ENCODE measurements at places on chromosomes 16 and 17.

GRCh38 chr17:4248504-4249277 is 15.1 kb downstream of the ANKFY1 start:
- DNase-seq: no peak

DNA sequence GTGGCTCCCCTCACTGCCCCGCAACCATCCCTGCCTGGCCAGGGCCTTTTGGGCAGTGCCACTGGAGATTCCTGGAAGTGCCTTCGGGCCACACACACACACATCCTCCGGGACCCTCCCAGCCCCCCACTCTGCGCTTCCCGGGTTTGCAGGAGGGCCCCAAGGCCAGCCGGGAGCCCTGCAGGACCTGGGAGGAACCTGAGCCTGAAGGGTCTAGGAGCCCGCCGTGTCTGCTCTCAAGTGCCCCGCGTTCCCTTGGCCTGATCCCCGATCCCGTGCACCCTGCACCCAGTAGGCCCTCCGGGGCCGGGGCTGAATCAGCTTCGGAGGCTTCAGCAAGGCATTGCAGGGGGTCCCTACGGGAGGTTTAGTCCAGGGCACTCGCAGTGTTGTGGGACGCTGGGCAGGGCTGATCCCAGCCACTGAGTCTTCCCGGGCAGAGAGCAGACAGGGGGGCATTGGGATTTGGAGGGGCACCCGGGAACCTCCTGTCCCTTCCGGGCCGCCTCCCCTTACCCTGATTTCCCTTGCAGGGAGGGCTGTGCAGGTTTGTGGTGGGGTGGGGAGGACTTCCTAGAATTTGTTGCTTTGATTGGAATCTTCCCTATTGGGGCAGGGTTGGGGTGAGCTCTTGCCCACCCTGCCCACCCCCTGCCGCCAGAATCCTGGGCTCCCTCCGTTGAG is 36.9 kb downstream of the TMEM235 start:
- DNase-seq: no peak

DNA sequence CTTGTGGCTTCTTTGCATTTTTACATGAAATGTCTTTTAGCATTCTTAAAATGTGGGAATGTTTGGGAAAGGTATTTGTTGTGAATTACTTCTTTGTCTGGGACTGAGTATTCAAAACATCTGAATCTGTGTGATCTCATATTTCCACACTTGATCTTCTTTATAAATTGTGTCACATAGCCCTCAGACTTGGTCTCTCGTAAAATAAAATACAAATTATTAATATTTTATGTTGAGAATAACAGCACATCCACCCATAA is 81.9 kb downstream of the TUBD1 start:
- DNase-seq: no peak

GRCh38 chr17:77491921-77492445 is 351.2 kb downstream of the SEC14L1 start:
- DNase-seq: no peak

- no peak for DNase-seq
These were observed 518.6 kb upstream of the WSB1 start for GRCh38 chr17:26775219-26775822.

GRCh38 chr17:1612400-1612799 is 16.2 kb downstream of the SLC43A2 start:
- no peak for DNase-seq

DNA sequence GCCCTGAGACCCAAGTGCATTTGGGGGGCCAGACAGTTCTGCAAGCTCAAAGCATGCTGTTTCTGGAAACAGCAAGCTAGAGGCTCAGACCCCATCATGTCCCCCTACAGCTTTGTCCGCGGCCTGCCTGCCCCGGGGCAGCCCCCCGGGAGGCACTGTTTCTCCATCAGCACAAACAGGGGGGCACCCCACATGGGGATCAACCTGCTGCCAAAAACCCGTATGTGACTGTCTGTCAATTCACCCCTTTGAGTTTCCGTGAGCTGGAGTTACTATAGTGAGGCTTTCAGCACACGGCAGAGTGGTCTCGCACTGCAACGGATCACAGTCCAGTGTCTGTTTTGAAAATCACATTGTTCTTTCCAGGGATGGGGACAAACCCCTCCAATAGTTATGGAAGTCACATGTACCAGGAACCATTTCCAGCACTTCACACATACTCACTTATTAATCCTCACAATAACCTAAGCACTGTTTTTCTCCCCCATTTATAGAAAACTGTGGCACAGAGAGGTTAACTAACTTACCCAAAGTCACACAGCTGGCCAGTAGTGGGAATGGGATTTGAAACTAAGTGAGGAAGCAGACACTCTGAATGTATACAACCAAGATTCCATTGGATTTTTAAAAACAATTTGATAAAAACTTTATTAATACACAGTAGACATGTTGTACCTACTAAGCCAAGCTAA is 269.0 kb downstream of the C16orf95 start:
- DNase-seq: no peak

GRCh38 chr17:49442041-49442440 is 27.4 kb upstream of the PHB1 start:
- DNase-seq: no peak

DNA sequence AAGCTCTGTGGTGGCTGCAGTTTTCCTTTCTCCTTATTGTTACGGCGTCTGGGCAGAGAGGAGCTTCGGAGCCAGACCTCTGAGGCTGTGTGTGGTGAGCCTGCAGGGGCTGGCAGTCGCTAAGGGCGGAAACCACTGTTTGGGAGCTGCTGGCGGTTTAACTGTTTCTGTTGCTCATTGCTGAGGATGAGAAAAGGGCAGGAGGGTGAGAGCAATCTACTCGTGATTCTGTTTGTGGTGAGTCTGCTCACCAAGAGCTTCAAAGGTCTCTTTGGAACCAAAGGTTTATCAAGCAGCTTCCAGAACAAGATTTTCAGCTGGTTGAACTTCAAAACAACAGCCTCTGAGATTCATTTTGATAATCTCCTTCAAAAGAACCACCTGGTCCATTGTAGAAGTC is 143.9 kb downstream of the ANKFN1 start:
- DNase-seq: peak; percentile 30

DNA sequence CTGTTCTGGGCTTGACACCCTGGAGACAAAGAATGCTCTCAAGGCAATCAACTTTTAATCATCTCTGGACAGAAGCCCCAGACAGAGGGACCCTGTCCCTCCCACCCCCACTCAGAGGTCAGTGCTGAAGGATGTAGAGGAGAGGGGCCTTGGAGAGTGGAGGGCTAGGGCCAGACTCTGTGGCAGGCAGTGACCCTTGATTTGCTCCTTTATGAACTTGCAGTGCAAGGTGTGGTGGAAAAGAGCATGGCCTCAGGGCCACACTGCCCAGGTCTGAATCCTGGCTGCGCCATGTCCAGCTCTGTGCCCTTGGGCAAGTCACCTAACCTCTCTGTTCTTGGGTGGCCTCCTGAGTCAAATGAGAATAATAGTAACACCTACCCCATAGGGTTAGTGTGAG is 134.3 kb downstream of the TMEM132E start:
- DNase-seq: no peak

- no peak for DNase-seq
These were observed 303.1 kb downstream of the CBLN1 start for GRCh38 chr16:48978501-48978900.

GRCh38 chr16:75506107-75506506 is 10.9 kb upstream of the CHST6 start:
- no peak for DNase-seq

- peak; percentile 40 for DNase-seq
These were observed 48.7 kb downstream of the GPRC5B start for GRCh38 chr16:19835968-19836421.

- DNase-seq: no peak
These were observed 3.8 kb upstream of the NAT9 start for GRCh38 chr17:74779948-74780400.

DNA sequence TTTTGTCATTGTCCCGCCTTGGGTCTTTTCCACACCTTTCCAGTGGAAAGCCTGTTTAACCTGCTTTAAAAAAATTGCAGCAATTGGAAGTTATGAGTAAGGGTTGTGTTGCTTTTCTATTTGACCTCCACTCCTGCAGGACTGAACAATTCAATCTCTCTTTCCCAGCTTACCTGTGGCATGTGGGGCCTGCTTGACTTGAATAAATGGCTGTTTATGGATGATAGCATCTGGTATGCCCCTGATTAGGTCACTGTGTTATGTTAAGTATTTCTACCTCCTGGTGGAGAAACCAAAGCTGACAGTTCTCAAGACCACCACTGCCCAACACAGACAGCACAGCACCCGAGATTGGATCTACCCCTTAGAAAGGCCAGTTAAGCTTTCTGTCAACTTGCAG is 64.8 kb upstream of the NOG start:
- no peak for DNase-seq

DNA sequence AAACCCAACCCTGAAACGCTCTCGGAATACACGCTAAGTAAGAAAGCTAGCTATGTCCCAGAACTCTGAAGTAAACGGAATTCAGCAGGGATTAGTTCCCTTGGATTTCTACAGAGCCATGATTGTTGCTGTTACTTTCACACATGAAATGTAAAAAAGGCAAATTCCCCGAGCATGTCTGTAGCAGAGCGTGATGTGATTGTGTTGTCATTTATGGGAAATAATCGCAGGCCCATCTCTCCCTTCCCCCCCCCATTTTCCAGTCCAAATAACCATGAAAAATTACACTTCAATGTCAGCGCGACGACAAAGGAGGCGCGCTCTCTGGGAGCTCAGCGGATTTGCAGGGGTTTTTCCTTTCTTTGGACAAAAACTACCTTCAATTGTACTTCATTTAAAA is 209.0 kb downstream of the ZFHX3 start:
- DNase-seq: no peak

- DNase-seq: no peak
These were observed 116.3 kb downstream of the SOX9 start for GRCh38 chr17:72236980-72237633.

GRCh38 chr16:11312718-11313492 is 31.8 kb upstream of the PRM1 start:
- peak; percentile 54 for DNase-seq

GRCh38 chr16:3321816-3322215 is 16.5 kb downstream of the ZNF75A start:
- no peak for DNase-seq

DNA sequence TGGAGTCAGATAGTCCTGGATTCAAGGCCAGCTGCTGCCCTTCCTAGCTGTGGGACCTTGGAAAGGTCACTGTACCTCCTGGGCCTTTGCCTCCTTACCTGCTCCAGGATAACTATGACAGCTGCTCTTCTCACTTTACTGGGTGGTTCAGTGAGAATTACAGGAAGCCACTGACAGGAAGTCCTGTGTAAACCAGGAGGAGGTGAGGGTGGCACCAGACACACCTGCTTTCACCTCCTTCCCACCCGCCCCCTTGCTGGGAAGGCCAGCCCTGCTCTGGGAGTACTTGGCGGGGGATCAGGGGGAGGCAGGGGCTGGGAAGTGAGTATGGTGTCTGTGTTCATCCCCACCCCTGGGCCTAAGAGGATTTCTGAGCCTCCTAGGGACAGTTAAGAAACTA is 42.6 kb downstream of the CPNE2 start:
- no peak for DNase-seq

DNA sequence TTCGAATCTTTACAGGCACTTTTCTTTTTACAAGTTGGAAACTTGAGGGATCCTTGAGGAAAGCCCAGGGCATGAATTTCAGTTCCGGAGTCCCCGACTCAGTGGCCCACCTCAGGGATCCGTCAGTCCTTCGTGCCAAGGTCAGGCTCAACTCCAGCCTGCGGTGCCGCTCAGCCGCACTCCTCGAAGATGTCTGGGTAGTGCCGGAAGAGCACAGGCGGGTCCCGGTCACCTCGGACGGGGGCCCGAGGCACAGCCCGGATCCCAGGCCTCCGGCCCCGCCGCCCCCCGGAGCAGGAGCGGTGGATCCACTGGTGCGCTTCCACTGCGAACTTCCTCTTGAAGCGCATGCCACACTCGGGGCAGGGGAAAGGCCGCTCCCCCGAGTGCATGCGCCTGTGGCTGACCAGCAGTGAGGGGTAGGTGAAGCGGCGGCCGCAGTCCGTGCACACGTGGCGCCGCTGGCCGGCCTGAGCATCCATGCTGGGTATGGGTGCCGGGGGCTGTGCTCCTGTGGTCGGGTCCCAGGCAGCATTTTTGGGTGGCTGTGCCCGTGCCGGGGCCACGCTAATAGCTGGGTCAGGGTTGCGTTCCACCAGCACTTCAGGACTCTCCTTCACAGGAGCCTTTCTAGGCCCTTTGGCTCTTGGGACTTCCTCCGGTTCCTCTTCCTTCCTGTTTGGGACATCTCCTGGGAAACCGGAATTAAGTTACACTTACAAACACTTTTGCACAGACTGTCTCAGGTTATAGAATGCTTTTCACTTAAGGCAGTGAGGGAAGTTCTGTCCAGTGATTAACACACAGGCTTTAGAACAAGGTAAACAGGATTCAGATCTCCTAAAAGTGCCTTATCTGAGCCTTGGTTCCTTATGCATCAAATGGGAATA is 1.5 kb downstream of the ZNF688 start:
- DNase-seq: no peak

GRCh38 chr17:34167354-34167753 is 87.7 kb upstream of the CCL2 start:
- peak; percentile 17 for DNase-seq

- DNase-seq: no peak
These were observed 5.7 kb upstream of the B9D1 start for GRCh38 chr17:19368229-19368628.

- DNase-seq: peak; percentile 26
These were observed 166.4 kb downstream of the CYB561 start for GRCh38 chr17:63279498-63280230.

DNA sequence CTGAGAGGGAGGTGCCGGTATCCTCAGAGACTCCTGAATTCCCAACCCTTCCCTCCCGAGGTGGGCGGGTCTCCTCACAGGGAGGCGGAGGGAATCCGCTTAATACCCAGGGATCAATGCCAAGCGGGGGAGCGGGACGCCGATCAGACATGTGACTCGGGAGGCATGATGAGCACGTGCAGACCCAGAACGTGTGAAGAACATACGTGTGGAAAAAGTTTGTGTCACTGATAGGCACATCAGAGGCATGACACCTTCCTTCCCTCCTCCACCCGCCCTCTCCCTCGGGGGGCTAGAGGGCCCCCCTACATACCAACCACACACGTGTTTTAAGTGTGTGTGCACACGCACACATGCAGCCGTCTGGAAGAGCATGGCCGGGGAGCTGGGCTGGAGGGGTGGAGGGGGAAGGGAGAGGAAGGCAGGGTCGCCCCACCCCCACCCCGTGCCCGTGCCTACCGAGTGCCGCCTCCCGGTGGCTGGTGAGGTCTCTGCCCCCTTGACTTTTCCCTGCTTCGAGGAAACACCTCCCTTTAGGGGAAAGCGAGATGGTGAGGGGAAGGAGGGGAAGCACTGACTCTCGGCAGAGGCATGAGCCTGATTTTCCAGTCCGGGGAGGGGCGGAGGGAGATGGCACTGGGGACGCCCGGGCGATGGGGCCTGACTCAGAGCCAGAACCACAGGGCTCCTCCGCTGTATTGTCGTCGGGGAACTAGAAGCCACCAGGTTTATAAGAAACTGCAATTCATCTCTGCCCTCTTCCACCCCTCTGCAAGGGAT is 12.1 kb upstream of the TBX21 start:
- DNase-seq: no peak
